WTC11 (cell line): ENCODE measurements at places on chromosomes 6 and 20. TPM values are rescaled to one million over a fixed set of nuclear protein-coding genes. Genes with fewer than 3 reads are reported as not detected.

CDC5L gene
- total RNA-seq, result 23.5 to 24.6 TPM (median 24.0 TPM) in 3 replicates

- DNase-seq, result peak; percentile 32
Measured at GRCh38 chr6:89559487-89559886, 79.1 kb downstream of the LYRM2 start.

GRCh38 chr20:53332022-53332837 is 261.4 kb downstream of the ZNF217 start:
- no peak for DNase-seq

EHMT2 gene
- total RNA-seq, result 137 to 169 TPM (median 168 TPM) in 3 replicates

GRCh38 chr6:37018198-37019064 is 13.0 kb downstream of the FGD2 start:
- DNase-seq, result peak; percentile 95
